ENCODE measurements at places on chromosomes 3 and 15. TPM values are rescaled to one million over a fixed set of nuclear protein-coding genes. Genes with fewer than 3 reads are reported as not detected.

DNA sequence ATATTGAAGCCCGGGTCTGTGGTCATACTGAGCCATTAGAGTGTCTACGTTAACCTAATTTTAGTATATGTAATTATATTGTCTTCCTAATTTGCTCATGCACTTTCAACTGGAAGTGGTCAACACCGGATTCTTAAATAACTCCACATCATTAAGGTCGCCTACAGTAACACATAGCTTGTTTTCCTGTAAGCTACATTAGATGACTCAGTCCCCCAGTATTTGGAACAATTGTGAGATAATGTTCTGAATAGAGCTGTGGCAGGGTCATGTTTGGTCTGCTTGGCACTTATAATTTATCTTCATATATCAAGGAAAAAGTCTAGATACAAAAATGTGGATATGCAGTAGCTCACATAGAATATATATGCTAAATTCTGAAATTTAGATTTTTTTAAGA is 486.2 kb downstream of the IGSF11 start:
- no peak for DNase-seq

GRCh38 chr15:83694015-83694414 is 40.1 kb downstream of the ADAMTSL3 start:
- DNase-seq, result no peak

Gene DLEC1
- total RNA-seq, result 0.42 TPM

DNA sequence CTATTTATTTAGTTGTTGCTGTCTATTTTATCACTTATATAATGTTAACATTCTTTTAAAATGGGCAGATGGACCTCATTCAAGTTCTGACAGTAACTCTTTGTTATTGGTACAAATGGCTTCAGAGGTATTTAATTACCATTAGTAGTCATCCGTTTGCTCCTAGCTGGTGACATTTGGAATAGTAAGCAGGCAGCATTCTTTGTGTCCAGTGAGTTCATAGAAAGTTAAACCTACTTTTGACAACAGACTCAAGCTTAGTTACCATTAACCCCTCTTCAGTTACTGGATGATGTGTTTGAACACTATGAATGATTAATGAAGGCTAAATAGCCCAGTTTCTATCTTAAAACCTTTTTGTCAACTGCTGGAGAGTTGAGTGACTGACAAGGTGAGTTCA is 500.7 kb upstream of the ATP11B start:
- DNase-seq, result no peak

Gene PPP1R14D
- not detected for total RNA-seq

DNA sequence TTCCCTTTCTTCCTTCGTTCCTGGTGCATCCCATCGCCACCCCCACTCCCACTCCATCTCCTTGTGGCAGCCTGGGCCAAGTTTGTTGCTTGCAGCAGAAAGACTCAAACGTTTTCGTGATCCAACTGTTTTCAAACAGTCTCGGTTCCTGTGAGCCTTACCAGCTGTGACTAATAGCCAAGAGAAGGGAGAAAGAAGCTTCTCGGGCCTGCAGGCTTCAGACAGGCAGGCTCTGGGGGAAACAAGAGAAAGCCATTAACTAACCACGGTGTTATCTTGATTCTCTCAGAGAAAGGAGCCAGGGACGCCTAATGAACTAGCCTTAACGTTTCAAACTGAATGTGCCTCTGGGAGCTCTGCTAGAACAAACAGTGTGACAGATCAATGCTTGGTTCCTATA is 742.0 kb downstream of the NR2F2 start:
- DNase-seq, result no peak

DNA sequence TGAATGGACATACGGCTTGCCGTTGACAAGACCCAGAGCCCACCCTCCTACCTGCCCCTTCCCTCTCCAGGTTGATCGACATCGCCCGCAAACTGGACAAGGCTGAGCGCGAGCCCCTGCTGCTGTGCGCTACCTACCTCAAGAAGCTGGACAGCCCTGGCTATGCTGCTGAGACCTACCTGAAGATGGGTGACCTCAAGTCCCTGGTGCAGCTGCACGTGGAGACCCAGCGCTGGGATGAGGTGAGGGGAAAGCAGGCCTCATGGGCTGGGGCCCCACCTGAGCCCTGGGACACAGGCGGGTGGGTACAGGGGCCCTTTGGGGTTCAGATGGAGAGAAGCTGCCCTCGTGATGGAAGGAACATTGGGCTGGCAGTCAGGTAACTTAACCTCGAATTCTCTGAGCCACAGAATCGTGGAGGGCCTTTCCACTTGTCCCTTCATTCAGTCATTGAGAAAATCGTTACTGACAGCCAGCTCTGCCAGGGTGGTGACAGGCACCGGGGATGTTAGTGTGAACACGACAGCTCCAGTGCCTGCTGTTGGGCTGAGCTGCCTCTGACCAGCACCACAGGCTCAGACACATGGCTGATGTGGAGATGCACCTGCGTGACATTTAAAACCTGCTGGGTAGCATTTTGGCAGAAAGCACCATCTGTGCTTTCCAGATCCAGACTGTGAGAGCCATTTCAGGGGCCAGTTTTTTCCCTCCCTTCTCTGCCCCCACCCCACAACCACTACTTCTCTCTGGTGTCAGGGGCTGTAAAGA is 25.6 kb upstream of the RHO start:
- no peak for DNase-seq

Gene ABI3BP
- total RNA-seq, result 103 TPM

GRCh38 chr15:83346342-83346741 is 61.9 kb upstream of the BNC1 start:
- no peak for DNase-seq

Gene SLC30A4
- 26.9 TPM for total RNA-seq

Gene GOLGA8Q
- total RNA-seq, result 5.5 TPM

Gene GABRA5
- total RNA-seq, result 0.85 TPM

DNA sequence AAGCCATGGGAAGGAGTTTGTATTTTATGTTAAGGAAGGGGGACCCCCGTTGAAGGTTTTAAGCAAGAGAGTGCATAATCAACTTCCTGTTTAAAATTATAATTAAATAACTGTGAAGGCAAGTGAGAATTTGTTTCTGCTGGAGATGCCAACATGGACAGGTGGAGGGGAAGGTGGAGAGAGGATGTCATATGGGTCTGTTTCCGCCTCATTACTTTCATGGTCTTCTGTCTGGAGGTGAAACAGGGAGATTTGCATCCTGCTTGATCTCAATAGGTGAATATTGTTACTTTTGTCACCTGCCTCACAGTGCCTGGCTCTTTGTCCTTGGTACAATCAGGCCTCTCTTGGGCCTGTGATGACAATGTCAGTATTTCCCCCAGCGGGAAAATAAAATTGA is 300.6 kb upstream of the LMCD1 start:
- no peak for DNase-seq

GRCh38 chr15:69712991-69713390 is 260.4 kb downstream of the RPLP1 start:
- no peak for DNase-seq

DNA sequence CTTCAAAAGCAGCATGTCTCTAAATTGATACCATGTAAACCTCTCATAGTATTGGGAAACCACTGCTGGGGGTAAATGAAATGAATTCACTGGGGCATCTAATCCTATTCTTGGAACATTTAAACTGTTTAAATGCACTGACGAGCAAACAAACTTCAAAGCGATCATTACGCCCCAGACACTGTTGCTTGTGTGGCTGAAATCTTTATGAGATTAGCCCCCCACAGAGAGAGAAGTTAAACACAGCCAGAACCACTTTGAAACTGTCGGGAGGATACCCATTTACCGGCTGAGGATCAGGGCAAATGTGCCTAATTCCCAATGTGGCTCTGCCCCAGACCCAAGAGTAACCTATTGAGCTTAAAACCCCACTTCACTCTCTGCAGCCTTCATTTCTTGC is 308.4 kb upstream of the CDIN1 start:
- no peak for DNase-seq

DNA sequence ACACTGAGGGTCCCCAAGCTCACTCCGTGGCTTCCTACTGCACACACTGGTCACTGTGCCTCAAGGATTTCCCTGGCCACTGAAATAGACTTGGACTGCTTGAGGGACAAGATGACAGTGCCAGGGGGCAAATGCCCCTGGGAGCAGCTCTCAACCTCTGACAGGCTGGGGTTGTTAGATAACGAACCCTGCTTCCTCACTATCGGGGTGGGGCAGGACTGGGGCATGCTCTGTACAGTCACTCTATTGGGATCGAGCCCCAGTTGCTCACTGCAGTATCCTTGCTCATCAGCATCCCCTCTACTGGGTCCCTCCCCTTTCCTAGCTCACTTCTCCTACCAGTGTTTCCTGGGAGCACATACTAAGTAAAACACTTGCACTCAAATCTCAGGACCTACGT is 610.8 kb downstream of the NTRK3 start:
- DNase-seq, result no peak

Gene DPPA2
- not detected for total RNA-seq

GRCh38 chr3:42539871-42540714 is 37.6 kb downstream of the VIPR1 start:
- DNase-seq, result no peak

Gene IL1RAP
- total RNA-seq, result 21.7 TPM

Gene STRIT1
- total RNA-seq, result 1.4 TPM

DNA sequence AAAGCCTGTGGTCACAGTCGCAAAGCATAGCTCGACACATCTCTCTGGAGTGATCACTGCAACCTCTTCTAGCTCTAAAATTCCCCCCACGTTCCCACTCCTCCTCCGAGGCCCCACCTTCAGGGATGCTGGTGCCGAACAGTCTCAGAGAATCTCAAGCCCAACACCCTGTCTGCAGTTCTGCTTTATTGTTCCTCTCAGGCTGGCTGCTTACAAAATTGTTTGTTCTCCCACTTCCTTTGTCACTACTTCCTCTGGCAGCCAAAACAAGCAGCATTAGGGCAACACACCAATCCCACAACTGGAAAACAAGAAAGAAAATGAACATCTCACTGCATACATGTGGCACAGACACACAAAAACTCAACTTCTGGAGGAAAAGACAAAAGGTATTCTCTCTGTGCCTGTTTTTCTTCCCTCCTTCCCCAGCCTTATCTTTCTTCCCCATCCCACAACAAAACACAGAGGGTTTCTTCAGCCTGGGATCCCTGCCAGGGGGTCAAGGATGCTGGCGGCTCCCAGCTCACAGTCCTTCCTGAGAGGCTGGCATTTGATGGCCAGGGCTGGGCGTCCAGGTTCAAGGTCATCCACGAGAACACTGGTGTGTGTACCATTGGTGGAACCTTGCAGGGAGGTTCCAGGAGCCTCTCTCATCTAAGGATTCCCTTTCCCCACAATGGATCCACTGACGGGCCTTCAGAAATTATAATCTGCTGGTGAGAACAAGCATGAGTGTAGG is 108.4 kb downstream of the TMCO5A start:
- DNase-seq, result no peak

- no peak for DNase-seq
Measured at GRCh38 chr3:78918361-78919020, 849.3 kb downstream of the ROBO1 start.

Gene CHRFAM7A
- total RNA-seq, result 3.6 TPM

Gene KNG1
- not detected for total RNA-seq

Gene XYLB
- 8.1 TPM for total RNA-seq

GRCh38 chr15:29622637-29623036 is 199.6 kb downstream of the TJP1 start:
- no peak for DNase-seq

DNA sequence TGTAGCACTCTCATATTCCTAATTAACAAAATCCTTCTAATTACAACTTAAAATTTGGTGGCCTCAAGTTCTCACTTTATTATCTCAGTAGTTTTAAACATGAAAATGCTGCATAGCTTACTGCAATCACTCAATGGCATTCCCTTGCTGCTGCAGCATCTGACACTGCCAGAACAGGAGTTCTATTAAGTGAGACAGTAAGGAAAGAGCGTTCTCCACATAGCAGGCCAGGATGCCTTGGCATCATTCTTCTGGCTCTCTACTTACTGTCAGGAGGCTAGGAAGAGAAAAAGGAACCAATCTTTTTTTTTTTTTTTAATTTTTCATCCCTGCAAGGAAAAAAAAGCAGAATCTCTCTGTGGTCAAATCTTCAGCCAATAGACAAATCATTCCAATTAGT is 3.2 kb downstream of the CNBP start:
- no peak for DNase-seq

DNA sequence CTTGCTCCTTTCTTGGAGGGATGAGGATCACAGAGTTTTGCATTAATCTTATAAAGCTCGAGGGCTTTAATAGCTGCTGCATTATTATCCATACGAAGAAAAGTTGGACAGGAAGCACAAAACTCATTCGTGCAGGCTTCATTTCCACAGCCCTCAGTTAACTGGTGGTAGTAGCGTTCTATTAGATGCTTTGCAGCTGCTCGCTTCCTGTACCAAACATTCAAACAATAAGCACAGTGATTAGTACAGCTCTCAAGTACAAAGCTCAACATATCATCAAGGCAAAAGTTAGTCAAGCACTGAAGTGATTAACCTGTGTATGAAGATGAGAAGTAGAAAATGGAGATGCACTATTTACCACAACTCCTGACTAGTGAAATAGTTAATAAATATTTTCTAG is 63.3 kb downstream of the UBE3A start:
- DNase-seq, result no peak

Gene SPATA12
- not detected for total RNA-seq

- DNase-seq, result no peak
Measured at GRCh38 chr3:73349657-73350056, 275.1 kb downstream of the PDZRN3 start.
